Activated naive CD4-positive, alpha-beta T cell treated with anti-CD3 and anti-CD28 coated beads, Interleukin-2, amount 50 U/mL, for 72 hours (primary cell): ENCODE measurements at places on chromosomes 3 and 15.
A peak's percentile ranks its signal among the peaks of the same experiment; 100 is the strongest.

- no peak for DNase-seq
Observed at GRCh38 chr3:41997702-41998550, 36.0 kb upstream of the ULK4 start.

GRCh38 chr3:190517687-190518086, 3.8 kb downstream of the IL1RAP start:
- DNase-seq: no peak

DNA sequence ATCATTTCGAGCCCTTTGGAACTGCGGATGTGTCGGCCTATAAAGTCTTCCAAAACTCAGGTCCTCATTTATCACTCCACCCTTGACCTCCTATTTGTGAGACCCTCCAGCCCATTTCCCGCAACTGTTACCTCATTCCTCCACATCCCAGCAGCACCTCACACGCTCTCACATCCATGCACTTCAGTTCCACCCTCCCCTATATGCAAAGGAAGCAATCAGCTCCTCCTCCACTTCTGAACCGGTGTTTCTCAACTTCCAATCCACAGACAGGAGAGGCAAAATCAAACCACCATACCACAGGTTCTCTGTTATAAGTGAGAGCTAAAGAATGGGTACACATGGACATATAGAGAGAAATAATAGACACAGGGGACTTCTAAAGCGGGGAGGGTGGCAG, 36.7 kb upstream of the MECOM start:
- no peak for DNase-seq

DNA sequence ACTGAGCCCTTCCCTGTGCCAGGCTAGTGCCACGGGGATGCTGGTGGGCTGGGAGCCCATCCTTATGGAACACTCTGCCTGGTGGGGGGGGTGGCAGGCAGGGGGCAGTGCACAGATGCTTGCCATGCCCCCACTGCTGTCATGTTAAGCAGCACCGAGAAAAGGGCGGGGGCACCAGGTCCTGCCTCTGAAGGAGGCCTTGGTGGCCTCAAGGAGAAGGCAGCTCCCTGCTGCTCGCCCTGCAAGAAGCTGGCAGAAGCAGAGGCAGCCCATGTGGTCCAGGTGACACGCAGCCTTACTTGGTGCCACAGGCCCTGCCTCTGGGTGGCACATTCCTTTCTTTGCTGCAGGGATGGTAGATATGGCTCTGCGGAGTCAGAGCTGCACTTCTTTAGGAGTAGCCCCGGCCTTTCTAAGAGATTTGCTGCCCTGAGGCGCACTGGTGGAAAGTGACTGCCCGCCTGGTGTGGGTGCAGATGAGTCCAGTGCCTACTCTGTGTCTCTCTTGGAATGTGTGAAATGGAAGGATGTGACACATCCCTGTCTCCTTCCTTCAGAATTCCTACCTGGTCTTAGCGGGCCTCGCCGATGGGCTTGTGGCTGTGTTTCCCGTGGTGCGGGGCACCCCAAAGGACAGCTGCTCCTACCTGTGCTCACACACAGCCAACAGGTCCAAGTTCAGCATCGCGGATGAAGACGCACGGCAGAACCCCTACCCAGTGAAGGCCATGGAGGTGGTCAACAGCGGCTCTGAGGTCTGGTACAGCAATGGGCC, 145.8 kb downstream of the LRRK1 start:
- no peak for DNase-seq

GRCh38 chr3:128326051-128326823, 140.5 kb downstream of the DNAJB8 start:
- DNase-seq: no peak

DNA sequence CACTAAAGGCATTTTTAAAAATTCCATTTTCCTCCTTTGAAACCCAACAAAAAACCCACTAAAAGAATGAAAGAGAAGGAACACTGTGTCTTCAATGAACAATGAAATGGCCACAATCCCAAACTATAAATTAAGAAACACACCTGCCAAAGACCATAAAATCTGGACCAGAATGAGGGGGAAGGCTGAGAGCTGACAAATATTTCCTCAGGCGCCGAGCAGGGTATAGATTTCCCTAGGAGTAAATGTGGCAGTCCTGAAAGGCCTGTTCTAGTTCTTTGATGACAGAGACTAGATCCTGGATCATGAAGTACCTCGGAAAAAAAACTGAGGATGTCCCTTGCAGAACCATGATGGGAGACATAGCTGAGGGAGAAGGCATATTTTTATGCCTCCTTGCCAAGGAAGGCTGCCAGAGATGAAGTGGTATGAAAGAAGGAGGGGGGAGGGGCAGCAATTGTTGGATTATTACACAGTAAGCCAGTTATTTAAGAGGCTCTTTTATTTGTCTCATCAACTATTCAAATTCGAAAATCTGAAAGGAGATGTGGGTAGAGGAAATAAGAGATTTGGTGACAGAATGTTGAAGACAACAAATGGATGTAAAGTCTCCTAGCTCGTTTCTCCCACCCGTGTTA, 275.3 kb upstream of the GOLGA6L4 start:
- DNase-seq: no peak

DNA sequence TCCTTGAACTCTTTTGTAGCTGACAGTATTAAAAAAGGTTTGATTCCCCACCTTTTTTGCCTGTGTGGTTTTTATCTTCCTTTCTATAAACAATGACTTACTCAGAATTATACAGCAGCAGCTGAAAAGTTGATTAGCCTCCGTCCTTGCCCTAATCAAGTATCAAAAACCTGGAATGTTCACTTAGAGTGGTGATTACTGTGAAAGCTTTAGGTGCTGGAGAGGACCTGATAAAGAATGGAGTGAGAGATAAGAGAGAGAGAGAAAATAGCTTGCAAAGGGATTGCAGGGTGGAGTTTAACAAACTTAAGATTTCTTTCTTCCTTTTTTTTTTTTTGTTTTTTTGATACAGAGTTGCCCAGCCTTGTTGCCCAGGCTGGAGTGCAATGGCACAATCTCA, 6.7 kb downstream of the CGNL1 start:
- DNase-seq: no peak

GRCh38 chr3:53583161-53583690, 88.8 kb downstream of the CACNA1D start:
- DNase-seq: no peak

GRCh38 chr15:60660290-60661051, 181.5 kb upstream of the ICE2 start:
- no peak for DNase-seq

GRCh38 chr15:43294091-43294706, 27.5 kb upstream of the TGM5 start:
- no peak for DNase-seq

- no peak for DNase-seq
Observed at GRCh38 chr3:62798000-62798399, 77.2 kb downstream of the CADPS start.

DNA sequence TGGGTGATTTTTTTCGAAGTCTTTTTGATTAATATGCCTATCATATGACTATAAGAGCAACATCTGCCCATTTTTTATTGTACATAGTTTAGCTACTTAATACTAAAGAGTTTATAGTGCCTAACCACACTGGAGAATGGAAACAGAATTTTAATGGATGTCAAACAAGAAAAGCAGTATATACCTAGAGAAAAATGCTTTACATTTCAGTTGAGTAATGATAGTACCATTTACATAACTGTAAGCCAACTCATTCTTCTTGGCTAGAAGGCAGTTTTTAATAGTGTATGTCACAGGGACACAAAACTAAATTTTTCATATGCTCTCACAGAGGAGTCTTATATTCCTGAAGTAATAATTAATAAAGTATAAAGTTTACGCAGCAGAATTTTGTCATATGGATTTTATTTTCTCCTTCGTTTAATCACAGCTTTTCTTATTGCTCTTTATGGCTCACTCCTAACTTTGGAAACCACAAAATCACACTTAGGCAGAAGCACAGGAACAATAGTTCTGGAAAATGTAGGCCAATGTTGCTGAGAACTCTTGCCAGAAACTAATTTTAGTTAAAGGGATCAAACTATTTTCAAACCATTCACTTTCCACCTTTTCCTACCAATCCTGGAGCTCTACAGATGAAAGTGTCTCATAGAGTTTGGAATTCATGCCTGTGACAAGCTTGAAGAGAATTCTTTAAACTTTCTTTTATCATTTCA, 243.6 kb downstream of the ZIC1 start:
- DNase-seq: no peak

DNA sequence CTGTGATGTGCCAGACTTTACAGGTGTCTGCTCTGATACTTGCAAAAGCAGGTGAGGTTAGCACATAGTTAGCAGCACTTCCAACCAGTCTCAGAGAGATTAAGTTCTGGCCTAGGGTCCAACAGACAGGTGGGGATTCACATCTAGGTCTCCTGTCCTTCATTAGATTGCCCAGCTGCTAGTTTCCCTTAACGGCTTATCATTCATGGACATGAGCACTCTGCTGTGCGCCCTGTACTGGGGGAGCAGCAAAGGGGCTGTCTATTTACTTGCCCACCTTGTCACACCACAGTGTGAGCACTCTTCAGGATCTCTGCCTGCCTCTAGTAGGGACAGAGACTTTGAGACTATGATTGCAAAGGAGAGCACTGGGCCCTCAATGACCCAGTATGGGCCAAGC, 8.7 kb downstream of the SPSB4 start:
- no peak for DNase-seq

DNA sequence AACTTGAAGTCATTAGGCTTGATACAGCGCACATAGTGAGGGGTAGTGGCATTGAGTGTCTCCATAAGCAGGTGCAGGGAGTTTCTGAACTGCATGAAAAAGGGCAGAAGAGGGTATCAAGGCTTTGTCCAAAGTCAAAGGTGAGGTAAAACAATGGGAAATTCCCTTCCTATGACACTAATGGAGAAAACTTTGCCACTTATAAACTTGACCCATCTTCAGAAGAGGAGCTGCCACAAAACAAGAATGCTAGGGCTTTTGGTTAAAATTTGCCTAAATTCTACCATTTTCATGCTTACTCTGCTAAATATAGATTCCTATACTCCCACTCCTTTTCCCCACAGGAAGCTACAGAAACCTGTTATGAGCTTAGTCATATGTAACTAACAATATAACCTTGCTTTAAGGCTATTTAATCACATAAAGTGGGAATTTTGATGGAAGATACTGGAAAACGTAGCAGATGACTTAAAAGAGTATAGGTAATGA, 87.5 kb upstream of the MYO5C start:
- DNase-seq: no peak

DNA sequence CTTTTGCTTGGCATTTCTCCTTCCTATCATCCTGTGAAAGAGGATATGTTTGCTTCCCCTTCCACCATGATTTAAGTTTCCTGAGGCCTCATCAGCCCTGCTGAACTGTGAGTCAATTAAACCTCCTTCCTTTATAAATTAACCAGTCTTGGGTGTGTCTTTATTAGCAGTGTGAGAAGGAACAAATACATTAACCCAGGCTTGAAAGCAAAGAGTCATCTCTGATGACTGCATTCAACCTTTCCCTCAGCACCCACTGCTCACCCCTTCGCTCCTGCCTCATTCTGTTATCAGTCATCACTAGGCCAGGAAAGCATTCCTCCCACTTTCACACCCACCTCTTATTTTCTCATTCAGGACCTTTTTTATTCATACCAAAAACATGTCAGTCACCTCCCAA, 59.6 kb upstream of the CASR start:
- no peak for DNase-seq

GRCh38 chr3:115227461-115227860, 80.4 kb upstream of the ZBTB20 start:
- no peak for DNase-seq

DNA sequence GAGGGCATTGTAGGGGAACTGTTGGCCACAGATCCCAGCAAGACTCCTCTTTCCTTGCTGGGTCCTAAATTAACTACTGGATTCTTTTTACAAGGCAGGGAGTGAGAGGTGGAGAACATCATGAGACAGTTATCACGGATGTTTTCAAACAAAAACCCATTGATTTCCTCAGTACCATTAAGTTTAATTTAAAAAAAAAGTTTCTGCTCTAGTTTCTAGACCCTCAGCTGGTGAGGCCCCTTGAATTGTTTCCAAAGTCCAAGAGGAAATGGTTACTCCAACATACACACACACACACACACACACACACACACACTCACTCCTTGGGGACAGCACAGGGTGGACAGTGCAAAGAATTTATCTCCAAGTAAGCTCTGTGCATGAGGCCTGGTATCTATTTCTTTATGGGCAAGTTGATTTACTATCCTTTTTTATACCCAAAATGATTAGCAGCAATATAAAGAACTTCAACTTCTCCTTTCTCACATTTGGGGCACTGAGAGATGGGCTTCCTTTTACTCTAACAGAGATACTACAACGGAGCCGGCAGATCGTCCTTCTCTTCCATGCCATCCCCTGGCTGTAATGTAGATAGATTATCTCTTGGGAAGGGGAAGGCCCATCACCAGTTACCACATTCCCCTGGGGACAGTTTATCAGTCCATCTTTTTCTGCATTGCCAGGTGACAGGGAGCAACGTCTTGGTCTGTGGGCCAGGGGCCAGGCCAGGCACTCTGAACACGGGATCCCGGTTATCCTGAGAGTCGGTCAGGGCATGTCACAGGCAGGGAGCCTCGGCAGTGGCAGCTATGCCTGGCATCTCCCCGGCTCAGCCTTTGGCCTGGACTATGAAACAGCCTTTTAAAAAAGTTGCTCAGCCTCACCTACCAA, 54.7 kb downstream of the CORO2B start:
- DNase-seq: no peak

DNA sequence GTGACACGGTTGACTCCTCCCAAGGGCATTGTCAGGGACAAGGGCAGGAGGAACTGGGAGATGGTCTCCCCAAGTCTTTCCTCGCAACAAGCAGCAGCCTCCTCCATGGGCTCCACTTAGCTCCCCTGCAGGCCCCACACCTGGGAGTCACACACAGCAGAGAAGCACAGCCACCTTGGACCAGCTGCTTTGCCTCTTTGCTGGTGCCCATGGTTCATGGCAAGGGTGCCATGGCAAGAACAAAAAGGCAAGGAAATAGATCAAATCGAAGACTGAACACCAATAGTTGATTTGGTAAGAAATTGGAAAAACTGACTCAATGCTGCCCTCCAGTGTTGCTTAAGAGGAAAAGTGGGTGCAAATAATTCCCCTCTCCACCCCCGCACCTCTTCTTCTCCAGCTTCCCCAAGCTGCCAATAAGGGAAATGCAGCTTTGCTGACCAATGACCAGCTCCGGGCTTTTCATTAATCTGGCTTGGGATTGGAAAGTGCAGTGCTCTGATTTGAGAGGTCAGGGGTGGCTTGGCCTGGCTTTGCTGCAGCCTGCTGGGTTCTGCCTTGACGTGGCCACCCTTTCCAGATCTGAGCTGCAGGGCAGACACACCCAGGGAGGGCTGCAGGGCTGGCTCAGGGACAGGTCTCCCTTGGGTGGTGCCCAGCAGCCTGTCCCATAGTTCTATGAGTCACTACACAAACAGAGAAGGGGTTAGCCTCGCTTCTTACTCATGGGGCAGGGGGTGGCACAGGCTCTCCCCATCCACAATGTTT, 162.0 kb downstream of the KLF13 start:
- DNase-seq: no peak

- DNase-seq: no peak
Observed at GRCh38 chr3:88150371-88150770, 612 bp downstream of the C3orf38 start.

DNA sequence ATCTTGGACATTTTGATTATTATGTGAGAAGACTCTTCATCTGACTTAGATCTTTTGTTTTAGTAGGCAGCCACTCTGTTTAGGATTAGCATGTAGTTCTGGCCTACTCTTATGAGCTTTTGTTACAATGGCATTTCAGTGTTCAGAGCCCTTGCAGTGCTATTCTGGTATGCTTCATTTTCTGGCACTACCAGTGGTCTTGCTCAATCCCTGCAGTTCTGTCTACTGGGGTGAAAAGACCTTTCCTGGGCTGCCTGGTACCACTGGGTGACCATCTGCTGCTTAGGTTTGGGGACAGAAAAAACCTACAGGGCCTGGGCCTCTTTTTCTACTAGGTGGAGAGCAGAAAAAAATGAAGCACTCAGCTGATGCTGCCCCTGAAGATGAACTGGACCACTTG, 42.5 kb downstream of the IL16 start:
- DNase-seq: no peak

GRCh38 chr3:130093741-130094391, 12.2 kb downstream of the ALG1L2 start:
- peak; percentile 38 for DNase-seq
